ENCODE measurements at places on chromosomes 7 and 10.

DNA sequence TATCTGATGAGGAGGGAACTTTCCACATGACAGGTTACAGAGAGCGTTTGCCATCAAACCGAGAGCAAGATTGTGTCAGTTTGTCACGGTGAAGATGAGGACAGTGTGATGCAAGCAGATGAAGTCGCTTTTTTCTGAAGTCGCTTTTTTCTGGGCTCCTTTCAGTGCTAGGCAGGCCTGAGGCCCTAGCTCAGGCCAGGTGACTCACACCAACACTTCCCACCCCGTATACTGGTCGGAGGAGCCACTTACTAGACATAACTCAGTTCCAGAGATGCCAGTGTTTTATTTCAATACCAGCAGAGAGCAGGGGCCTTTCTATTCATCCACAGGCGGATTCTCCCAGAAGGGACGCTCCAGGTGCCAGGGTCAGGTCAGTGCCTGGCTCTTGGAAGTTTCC, 58.9 kb downstream of the SFMBT2 start:
- no peak for DNase-seq

- no peak for DNase-seq
These were observed 23.0 kb upstream of the CEP41 start for GRCh38 chr7:130463553-130464434.

DNA sequence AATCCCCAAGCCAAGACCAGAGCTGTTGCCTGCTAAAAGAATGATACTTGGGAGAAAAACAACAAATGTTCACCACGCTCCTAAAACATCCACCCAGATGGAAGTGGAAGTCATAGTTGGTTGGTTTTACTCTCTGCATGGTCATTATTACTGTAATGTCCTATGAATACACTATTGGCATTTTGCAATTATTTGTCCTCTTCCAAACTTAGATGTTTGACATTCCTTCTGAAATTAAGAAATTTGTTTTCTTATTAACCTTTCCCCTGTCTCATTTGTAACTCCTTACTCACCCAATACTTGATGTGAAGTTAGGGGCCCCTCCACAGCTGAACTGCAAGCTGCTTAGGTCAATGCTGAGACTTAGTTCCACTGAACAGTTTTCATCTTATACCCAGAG, 383.3 kb downstream of the INHBA start:
- no peak for DNase-seq

GRCh38 chr7:30877015-30877769, 34.5 kb upstream of the AQP1 start:
- DNase-seq = no peak

DNA sequence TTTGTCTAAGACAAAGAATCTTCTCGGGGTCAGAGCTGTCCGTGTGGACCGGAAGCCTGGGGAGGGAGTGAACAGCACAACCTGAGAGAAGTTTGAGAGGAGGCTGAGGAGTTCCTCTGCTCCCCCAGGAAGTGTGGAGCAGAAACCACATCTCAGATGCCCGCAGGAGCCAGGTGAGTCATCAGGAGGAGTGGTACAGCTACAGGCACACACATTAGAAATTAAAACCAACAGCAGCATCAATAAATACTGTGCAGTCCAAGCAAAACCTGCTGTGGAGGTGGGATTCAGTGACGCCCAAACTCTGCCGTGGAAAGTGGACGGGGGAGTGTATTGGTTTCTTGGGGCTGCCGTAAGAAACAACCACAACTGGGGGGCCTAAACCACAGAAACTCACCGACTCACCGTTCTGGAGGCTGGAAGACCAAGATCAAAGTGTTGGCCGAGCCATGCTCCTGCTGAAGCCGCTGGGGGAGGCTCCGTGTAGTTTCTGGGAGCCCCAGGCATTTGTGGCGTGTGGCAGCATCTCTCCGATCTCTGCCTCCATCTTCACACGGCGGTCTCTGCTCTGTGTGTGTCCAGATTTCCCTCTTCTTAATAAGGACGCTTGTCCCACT, 31.2 kb upstream of the GARS1 start:
- no peak for DNase-seq
